ENCODE measurements at places on chromosomes 2 and 18.

DNA sequence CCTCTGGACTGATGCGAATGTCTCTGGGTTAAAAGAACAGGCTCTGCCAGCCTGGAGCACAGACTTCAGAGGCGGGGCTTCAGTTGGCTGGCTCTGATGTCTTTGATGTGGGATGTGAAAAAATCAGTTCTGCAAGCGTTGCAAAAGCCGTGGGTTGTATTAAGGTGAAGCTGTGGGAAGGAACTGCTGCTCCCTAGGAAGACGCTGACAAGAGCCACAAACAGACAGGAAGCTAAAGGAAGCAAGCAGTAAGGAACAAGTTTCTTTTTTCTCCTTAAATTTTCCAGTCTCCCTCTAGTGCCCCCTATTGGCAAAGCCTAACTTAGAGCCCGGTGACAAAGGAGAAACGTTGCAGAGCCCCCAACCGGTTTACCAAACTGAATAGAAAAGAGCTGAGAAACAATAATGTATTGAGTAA, 239.0 kb downstream of the CCDC178 start:
- peak; percentile 1 for DNase-seq

DNA sequence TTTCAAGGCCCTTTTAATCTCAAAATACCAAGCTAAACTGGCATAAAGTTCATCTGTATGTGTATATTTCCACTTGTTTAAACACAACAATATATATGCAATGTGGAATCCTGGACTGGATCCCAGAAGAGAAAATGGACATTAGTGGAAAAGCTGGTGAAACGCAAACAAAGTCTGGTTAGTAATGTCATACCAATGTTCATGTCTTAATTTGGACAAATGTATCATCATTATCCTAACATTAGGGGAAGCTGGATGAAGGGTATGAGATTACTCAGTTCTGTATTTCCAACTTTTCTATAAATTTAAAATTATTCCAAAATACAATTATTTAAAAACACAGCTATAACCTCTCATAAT, 3.8 kb downstream of the SP3 start:
- DNase-seq: peak; percentile 58

GRCh38 chr2:111995148-111995547, 59.9 kb upstream of the TMEM87B start:
- no peak for DNase-seq

GRCh38 chr2:191571163-191571769, 106.7 kb upstream of the NABP1 start:
- DNase-seq: no peak

GRCh38 chr2:200756618-200757321, 54.9 kb upstream of the BZW1 start:
- DNase-seq: no peak

DNA sequence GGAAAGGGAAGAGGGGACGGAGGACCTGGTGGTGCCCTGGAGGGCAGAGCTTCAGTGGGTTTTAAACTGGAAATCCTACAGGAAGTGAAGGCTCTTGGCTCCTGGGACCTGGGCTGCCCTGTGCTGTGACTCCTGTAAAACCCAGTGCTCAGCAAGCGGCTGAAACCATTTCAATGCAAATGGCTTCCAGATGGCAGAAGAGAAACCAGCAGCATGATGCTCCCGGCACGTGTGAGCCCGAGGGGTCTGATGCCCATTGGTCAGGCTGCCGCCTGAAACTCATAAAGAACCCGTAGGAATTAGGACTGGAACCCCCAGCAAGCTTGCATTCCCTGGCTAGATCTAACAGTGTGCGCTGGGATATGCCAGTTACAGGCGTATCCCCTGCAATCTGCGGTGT, 109.2 kb upstream of the THOC1 start:
- no peak for DNase-seq

GRCh38 chr18:55779691-55780585, 191.9 kb upstream of the TCF4 start:
- no peak for DNase-seq

- DNase-seq: no peak
Observed at GRCh38 chr2:118921646-118922045, 20.3 kb upstream of the MARCO start.

DNA sequence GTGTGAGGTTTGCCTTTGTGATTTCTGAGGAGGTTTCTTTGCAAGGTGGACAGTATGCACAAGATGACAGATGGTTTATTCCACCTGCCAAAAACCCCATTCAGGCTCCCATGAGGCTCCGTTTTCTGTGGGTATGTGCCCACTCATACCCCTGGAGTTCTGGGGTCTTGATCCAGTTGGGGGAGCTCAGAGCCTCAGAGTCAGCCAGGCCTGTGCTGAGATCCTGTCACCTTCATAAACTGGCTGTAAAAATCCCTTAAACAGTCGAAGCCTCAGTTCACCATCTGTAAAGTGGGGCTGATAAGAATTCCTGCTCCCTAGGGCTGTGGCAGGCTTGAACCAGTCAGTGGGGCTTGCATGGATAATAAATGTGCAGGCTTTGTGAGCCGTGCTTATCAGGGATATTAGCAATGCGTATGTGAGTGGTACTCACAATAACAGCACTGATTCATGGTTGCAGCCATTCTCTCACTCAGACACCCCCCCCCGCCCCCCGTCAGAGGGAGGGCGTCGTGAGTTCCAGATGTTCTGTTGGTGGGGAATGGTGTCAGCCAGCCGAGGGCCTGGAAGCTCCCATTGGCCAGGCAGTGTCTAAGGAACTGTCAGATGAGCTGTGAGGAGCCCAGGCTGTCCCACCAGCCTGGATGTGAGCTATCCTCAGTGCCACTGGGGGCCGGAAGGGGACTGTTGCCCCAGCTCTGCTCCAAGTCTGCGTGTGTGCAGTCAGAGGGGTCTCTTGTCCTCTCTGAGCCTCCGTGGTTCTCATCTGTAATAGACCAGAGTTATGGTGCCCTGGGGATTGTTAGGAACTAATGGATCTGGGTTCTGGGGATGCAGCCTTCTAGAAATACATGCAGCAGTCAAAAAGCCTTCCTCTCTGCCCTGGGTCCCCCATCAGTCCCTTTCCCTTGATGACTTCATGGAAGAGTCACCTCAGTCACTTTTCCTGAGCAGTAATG, 51.7 kb downstream of the KCNIP3 start:
- no peak for DNase-seq

GRCh38 chr2:47078541-47079482, 76.3 kb downstream of the STPG4 start:
- no peak for DNase-seq

DNA sequence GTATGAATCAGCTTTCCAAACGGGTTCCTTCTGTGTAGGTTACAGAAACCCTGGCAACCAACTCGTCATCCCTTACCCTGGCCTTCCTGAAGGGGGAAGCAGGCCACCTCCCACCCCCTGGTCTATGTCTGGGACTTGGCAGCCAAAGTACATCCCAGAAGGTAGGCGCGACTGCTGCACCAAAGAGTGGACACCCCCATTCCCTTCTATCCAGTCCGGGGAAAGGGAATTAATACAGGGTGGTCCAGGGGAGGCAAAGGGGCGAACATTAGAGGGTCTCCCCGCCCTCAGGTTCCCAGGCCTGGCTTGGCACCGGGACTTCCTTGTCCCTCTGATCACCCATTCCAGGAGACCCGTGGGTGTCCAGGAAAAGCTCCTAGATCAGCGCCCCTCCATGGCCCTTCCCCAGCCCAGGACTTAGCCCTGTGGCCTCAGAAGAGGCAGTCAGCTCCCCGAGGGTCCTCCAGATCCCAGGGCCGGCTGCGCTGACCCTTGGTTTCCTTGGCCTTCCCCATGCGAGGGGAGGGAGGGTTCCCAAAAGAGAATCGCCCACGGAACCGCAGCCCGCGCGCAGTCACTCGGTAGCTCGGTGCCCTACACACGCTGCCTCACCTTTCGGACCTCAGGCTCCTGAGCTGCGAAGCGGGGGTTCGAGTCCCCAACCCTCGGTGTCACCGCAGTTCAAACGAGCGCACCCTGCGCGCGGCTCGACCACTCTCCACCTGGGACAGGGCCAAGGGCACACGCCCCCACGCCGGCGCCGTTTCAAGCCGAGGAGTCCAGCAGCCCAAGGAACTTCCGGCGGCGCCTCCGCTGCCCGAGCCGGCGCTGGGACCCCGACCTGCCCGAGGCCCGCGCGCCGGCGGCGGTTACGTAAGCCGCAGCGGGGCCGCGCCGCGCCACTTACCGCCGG, at the start of gene PER2:
TSS of gene PER2 (minus strand) at position 874 of the 913 bp plus-strand sequence. CDS start 10,674 bp downstream, outside the sequence.
- DNase-seq: no peak

DNA sequence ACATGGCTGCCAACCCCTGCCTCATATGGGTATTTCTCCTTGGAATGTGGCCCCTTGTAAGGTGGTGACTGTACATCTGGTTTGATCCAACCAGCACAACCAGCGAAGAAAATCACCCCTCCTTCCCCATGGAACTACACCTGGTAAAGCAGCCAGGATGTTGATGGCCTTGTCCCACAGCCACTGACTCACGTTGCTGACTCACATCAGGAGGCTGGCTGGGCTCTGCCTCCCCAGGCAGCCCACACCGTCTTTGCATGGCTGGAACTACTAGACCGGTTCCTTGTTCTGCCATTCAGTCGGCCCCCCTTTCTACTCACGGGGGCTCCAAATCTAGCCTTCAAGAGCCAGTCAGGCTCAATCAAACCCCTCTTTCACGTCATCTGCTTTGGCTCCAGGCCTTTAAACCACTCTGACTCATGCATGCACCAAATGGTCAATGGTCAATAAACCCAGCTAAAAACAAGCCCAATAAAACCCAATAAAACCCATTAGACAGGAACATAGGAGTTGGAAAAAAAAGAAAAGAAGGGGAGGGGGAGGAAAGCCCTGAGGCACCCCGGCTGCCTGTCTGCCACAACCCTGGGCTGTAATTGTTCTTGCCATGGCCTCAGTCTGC, 114.8 kb downstream of the PLB1 start:
- DNase-seq: no peak

GRCh38 chr2:29108225-29108624, 7.0 kb upstream of the CLIP4 start:
- DNase-seq: no peak

DNA sequence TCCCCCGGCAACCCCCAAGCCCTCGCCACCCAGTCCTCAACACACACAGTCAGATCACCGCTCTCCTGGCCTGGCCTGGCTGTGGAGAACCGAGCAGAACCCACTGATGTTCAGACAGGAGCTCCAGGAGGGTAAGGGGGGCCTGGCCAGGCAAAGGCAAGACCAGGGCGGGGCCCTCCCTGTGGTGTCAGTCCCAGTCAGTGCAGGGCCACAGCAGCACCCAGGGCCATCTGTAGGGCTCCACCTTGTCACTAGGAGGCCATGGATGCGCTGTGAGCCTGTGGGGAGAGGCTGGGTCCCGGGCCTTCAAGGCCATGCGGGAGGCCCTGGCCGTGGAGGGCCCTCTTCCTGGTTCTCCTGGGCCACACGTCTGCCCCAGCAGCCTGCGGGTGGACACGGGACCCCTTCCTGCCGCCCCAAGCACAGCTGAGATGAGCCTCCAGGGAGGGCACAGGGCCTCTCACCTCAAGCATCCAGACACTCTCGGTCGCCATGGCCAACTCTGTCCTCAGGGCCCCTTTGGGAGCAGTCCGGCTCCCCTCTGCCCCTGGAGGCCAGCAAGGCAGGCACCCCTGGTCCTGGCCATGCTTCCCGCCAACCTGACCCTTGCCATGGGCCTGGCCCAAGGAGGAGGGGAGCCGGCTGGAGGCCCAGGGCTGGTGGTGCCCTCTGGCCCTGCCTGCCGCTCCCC, 2.0 kb downstream of the ANO7 start:
- no peak for DNase-seq

- no peak for DNase-seq
Observed at GRCh38 chr2:98308532-98308931, 37.7 kb upstream of the CNGA3 start.

- DNase-seq: no peak
Observed at GRCh38 chr2:233419602-233420391, 65.5 kb downstream of the DGKD start.

GRCh38 chr2:64488050-64488974, 34.4 kb downstream of the LGALSL start:
- no peak for DNase-seq

GRCh38 chr2:170493426-170494097, 221.6 kb upstream of the SP5 start:
- DNase-seq: no peak

DNA sequence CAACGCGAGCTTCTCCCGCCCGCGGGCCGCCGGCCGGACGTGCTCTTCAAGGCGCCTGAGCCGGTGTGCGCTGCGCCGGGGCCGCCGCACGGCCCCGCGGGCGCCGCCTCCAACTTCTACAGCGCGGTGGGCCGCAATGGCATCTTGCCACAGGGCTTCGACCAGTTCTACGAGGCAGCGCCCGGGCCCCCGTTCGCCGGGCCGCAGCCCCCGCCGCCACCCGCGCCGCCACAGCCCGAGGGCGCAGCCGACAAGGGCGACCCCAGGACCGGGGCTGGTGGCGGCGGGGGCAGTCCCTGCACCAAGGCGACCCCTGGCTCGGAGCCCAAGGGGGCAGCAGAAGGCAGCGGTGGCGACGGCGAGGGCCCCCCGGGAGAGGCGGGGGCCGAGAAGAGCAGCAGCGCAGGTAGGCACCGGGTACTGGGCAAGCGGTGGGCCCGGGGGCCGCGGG, 676 bp downstream of the HOXD11 start:
- no peak for DNase-seq

- DNase-seq: no peak
Observed at GRCh38 chr2:60523963-60524362, 29.5 kb downstream of the BCL11A start.

- DNase-seq: no peak
Observed at GRCh38 chr2:216426938-216427337, 14.7 kb downstream of the SMARCAL1 start.

- DNase-seq: no peak
Observed at GRCh38 chr2:129757915-129758783, 221.3 kb upstream of the RAB6C start.

- no peak for DNase-seq
Observed at GRCh38 chr18:77092104-77093066, 40.2 kb downstream of the MBP start.

- DNase-seq: no peak
Observed at GRCh38 chr18:56175330-56176001, 462.9 kb downstream of the TXNL1 start.

DNA sequence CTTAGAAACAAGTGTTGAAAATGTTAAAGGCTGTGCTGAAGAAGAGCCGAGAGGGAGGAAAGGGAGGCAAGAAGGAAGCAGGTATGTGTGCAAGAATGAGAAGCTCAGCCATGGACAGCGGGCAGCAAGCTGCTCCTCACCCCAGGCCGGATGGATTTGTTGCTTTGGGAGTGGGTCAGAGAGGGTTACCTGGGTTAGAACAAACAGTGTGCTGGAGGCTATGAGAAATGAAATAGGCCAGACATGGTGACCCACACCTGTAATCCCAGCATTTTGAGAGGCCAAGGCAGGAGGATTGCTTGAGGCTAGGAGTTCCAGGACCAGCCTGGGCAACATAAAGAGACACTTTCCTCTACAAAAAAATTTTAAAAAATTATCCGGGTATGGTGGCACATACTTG, 97.5 kb downstream of the TANC1 start:
- no peak for DNase-seq

Measured in NCI-H2081 treated with DMSO at 0.1 percent for 48 hours (cell line).